Activated naive CD4-positive, alpha-beta T cell treated with anti-CD3 and anti-CD28 coated beads for 36 hours (primary cell): ENCODE measurements at places on chromosomes 4 and X.

DNA sequence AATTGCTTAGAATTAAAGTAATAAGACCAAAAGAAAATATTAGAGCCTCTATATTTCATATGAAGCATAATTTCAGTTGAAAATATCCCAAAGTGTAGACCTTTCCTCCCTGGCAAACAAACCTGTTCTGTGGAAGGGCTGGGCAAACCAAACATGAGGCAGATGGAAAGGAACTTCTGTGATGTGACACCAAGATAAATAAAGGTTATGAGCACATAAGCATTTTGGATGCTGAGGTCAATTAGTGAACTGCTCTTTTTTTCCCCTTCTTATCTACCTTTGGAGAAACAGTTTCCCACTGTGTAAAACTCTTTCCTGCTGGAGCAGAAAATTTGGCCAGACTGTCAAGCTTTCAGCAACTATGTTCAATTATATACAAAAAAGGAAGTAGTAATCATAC, 109.6 kb upstream of the STIM2 start:
- no peak for DNase-seq

GRCh38 chr4:2451821-2452785, 16.8 kb upstream of the RNF4 start:
- DNase-seq: no peak

GRCh38 chr4:150402871-150403272, 179.1 kb upstream of the MAB21L2 start:
- peak; percentile 23 for DNase-seq

DNA sequence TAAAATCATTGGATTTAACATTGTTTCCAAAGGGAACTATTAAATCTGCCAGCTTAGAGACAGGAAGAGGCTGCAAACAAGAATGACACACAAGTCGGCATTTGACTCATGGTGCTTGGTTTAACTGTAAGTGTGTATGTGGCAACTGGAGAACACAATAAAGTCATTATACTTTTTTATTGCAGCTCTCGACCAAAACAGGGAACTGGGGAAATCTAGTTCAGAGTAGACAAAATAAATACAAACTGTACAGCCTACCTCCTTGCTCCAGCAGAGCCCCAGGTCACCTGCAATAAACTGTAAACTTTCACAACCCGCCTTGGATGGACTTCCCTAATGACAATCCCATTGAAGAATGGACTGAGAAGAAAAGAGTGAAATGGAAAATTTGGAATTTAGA, 24.0 kb downstream of the NPY5R start:
- no peak for DNase-seq

DNA sequence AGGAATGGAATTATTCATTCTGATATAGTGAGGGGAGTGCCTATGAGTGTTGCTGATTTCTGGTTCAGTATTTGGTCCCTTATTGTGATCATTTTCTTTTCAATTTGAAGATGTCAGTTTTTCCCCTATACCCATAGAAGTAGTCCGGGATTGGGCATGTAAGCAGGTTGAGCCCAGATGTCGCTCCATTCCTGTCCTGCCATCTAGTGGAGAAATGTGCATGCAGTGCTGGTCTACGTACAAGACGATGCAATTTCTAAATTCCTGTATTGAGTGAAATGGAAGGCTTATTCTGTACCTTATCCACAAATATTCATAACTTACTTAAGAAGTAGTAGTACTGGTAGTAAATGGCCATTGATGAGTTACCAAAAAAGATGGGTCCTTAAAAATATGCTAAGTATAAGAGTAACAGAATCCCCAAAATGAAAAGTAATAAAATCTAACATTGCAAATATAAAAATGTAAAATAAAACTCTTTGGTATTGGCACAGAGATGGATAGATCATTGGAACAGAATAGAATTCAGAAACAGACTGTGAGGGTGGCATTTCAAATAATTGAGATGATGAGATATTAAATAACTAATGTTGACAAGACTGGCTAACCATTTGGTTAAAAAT, 60.9 kb downstream of the UGT8 start:
- DNase-seq: peak; percentile 63
